Omental fat pad (tissue), 4 donors: ENCODE measurements at places on chromosomes 12 and 14.

GRCh38 chr12:128595609-128596008 is 228.1 kb downstream of the SLC15A4 start:
- DNase-seq, result no peak

DNA sequence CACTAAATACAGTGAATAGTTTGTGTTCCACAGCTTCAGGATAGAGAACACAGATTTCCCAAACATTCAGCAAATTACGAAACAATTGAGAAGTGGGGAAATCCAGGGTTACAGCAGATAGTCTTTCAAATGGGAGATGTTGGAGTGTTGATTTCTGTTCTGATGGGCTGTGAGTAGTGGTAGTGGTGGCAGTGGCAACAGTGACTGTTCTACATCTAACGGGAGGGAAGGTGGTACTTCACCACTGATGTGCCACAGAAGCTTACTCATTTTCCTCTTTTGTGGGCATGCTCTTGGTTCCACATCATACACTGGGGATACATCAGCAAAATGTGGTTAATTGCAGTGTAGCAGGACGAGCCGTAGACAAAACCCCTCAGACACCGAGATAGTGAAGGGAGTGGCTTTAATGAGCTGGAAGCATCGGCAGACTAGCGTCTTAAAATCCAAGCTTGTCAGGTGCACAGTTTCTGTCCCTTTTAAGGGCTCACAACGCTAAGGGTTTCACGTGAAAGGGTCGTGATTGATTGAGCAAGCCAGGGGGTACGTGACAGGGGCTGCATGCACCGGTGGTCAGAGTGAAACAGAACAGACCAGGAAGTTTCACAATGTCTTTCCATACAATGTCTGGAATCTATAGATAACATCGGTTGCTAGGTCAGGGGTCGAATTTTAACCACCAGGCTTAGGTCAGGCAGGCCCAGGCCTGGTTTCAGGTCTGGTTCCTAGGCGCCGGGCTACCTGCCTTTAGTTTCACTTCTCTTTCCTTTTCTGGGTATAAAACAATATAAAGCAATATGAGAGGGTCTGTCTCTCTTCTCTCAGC is 330.6 kb upstream of the FBXO33 start:
- DNase-seq, result no peak

GRCh38 chr12:60494244-60494643 is 898.4 kb downstream of the SLC16A7 start:
- no peak for DNase-seq

DNA sequence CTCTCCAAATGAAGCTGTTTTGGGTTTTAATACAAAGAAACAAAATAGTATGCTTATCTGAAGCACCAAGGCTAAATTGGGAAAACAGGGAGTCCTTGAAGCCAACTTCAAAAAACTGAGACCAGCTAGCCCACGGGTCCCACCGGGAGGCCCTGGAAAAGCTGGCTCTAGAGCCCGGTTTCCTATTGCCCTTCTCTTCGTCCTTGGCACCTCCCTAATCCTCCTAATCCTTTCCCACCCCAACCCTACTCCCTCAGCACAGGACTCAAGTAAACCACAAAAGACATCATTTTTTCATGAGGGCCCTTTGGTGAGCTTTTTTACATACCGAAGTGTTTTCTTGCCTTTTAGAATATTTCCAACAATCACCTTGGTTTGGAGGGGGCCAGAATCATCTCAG is 11.3 kb downstream of the LRRC74A start:
- no peak for DNase-seq

DNA sequence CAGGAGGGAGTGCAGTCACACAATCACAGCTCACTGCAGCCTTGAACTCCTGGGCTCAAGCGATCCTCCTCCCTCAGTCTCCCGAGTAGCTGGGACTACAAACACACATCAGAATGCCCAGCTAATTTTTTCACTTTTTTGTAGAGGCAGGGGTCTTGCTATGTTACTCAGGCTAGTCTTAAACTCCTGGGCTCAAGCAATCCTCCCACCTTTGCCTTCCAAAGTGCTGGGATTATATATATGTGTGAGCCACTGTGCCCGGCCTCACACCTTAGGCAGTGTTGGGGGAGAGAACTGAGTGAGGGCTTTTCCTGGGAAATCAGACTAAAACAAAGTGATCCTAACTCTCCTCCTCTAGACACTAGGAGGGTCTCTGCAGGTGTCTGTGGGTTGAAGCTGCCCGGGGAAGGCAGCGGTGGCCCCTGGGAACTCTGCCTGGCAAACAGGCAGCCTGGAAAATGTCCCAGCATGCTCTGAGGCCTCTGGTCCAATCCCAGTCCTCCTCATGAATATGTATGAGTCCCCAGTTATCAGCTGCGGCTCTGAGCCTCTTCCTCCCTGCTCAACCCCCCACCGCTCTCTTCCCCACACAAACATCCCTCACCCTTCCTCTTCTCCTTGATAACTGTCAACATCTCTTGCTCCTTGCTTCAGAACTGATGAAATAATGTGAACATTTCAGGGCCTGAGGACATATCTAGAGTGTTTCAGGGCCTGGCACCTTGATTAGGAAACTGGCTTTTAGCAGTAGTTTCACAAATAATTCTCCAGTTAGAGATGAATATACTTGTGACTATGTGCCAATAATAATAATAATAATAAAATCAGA is 7.9 kb upstream of the NAA25 start:
- DNase-seq, result no peak

DNA sequence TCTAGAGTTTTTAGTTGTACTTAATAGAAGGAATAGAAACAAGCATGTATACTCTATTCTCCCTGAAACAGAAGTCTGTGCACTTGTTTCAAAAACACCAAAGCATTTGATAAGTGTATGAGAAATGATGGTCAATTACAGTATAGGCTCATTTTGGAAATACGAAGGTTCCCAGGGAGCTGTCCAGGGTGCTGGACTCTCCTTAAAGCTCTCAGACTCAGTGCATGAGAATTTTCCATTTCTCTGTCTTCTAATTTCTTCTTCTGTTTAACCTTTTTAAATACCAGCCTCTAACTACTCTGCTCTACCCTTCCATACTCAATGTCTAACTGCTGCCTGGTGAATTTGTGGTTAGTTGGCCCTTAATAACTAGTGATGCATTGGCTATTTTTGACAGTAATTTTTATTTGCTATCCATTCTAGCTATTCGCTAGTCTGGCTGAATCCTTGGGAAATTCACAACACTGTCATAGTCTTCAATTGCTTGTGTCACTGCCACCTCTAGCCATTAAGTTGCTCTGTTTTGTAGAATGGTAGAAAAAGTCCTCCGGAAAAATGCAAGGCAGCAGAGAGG is 229.2 kb downstream of the NRXN3 start:
- no peak for DNase-seq

GRCh38 chr12:30806989-30807694 is 52.4 kb upstream of the CAPRIN2 start:
- no peak for DNase-seq

DNA sequence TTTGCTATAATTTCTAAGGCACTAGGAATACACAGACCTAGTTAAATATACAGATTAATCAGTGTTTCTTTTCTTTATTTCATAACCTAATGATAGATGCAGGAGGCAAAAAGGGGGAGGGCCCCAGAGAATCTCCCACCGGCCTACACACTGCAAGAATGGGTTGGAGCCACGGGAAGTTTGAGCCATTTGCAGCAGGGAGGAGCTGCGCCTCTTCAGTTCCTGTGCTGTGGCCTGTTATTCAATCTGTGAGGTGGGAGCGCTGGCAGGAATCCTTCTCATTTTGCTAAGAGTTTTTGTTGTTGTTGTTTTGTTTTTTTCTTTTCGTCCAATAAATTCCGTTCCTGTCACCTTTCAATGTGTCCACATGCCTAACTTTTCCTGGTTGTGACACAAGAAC is 251.3 kb upstream of the RPL10L start:
- DNase-seq, result no peak

DNA sequence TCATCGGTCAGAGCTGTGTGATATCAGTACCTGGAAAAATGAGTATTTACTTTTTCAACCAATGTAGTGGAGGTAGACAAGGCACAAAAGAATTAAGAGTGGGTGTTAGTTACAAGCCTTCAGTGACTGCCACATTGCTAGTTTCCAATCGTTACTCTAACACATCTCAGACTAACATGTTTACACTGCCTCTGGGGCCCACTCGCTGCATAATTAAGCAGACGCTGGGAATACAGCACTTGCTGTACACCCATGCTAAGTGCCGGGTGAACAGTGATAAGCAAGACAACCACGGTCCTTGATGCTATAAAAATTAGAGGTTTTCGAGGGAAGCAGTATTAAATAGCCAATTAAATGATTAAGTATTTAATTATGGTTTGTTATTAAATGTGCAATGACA is 1147.6 kb downstream of the AACS start:
- no peak for DNase-seq

DNA sequence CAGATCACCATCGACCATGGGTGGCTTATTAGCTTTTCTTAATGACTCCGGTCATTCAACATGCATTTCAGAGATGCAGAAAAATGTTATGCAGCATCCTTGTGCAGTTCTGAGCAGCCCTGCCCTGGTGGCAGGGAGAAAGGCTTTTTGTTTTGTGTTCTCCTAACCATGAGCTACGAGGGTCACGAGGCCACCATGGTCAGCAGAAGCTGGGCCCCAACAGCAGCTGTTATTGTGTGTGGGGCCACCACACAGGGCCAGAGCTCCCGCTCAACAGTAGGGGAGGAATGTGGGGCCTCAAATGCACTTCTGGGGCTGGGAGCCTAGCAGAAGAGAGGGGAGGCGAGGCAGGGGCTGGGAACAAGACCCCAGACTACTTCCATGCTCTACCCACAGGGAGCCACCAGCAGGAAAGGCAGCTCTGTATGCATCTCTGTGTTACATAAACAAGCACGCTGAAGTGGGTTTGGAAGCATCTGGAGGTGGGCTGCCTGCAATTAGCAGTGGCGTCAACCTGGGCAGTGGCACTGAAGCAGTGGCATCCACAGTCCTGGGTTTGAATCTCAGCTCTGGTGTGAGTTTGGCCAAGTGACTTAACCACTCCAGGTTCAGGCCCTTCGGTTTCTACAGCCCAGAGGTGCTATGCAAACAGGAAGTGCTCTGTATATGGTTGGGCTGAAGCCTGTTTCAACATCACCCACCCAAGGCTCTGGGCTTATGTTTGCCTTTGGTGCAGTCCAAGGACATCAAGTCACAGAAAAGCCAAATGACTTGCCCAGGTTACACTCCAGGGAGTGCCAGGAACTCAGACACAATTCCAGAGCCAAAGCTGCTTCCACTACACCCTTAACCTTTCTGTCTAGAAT is 16.3 kb downstream of the GLTP start:
- no peak for DNase-seq

- DNase-seq, result no peak
Measured at GRCh38 chr12:84704856-84705255, 207.7 kb downstream of the SLC6A15 start.

DNA sequence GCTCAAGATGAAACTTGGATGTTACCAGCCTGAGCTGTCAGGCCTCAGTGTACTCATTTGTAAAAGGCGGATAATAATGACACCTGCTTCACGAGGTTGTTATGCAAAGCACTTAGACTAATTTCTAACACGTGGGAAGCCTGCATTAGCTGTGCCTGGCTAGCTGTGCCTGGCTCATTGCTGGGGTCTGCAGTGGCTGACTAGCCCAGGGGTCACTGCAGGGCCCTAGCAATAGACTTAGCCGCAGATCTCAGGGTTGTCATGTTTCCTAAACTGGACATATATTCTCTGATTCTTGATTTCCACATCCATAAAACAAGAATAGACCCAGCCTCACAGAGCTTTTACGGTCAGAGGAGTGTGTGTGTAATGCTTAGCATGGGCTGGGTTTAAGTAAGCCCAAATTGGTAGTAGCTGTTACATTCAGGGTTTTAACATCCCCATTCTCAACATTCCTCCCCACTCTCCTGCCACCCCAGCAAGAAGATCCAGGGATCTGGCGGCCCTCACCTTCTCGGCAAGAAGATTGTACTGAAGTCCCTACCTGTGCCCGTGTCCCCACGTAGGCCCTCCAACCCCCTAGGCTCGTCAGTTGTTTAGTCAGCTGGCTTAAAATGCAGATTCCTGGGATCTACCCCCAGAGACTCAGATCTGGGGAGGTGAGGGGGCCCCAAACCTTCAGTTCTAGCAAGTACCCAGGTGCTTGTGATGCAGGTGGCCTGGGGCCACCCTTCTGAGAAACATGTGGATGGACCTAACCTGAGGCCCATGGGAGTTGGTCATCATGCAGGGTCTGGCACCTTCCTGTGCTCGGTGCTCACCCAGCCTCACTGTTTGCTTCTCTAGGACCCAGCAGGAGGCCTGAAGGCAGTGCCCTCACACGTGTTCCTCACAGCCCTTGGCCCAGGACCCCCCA is 8.6 kb downstream of the NR4A1 start:
- DNase-seq, result no peak

- no peak for DNase-seq
Measured at GRCh38 chr12:49507139-49507538, 31.7 kb upstream of the KCNH3 start.

GRCh38 chr12:116718655-116719454 is 19.0 kb downstream of the SPRING1 start:
- DNase-seq, result no peak

DNA sequence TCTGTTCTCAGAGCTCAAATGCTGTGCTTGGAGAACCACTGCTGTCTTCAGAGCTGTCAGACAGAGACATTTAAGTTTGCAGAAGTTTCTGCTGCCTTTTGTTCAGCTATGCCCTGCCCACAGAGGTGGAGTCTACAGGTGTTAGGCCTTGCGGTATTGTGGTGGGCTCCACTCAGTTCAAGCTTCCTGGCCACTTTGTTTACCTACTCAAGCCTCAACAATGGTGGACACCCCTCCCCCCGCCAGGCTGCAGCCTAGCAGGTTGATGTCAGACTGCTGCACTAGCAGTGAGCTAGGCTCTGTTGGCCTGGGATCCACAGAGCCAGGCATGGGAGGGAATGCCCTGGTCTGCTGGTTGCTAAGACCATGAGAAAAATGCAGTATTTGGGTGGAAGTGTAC is 323.8 kb downstream of the BCAT1 start:
- no peak for DNase-seq

DNA sequence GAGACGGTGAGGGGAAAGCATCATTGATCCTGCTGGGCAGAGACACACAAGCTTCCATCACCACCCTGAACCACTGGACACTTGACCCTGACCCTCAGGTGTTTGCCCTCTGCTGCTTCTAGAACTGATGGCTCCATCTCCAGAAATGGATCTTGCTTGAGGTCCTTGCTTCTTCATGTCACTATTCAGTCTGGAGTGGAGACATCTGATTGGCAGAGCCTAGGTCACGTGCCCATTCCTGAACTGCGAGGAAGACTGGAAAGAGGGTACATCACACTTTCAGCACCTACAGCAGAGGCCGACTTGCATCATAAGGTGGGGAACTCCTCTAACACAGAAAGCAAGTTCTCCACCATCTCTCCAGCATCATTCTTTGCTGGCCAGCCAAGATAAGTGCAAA is 106.7 kb upstream of the COCH start:
- DNase-seq, result no peak

GRCh38 chr12:108234158-108234557 is 105.0 kb downstream of the CMKLR1 start:
- no peak for DNase-seq

GRCh38 chr14:55881577-55882241 is 236.5 kb upstream of the PELI2 start:
- DNase-seq, result no peak

- no peak for DNase-seq
Measured at GRCh38 chr12:92506891-92507290, 195.9 kb upstream of the PLEKHG7 start.

GRCh38 chr14:54291491-54292191 is 105.2 kb upstream of the CDKN3 start:
- DNase-seq, result no peak

GRCh38 chr14:76274324-76274723 is 101.6 kb upstream of the ESRRB start:
- no peak for DNase-seq

- no peak for DNase-seq
Measured at GRCh38 chr14:20606190-20606901, 15.2 kb upstream of the RNASE12 start.

GRCh38 chr14:74618078-74618952 is 6.3 kb upstream of the LTBP2 start:
- DNase-seq, result no peak
